ENCODE measurements at places on chromosomes 3 and 15.

DNA sequence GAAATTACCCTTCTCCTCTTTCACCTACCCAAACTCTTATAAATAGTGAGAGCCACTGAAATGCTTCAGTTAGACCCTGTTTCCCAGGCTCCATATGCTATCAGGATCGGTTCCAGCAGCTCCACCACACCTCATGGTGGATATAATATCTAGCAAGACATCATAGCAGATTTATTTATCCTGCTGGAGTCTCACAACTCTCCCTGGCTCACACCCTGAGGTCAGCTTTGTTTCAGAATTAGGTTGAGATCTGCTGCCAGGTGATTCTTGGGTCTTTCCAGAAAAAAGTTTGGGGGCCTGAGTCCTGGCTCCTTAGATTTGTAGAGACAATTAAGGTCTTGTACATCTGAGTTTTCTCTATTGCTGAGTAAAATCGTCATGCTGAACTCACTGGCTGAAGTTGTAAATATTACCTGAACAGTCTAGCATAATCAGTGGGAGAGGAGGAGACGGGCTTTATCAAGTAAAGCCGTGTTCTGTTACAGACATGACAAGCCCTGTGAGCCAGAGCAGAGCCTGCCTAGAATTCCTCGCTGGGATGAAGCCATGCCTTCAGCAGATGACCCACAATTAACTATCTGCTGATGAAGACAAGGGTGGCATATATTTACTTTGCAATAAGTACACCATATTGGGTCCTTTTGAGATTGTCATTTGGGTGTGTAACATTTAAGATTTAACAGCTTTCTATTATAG lies 131.6 kb downstream of the STAC start:
- DNase-seq = no peak

DNA sequence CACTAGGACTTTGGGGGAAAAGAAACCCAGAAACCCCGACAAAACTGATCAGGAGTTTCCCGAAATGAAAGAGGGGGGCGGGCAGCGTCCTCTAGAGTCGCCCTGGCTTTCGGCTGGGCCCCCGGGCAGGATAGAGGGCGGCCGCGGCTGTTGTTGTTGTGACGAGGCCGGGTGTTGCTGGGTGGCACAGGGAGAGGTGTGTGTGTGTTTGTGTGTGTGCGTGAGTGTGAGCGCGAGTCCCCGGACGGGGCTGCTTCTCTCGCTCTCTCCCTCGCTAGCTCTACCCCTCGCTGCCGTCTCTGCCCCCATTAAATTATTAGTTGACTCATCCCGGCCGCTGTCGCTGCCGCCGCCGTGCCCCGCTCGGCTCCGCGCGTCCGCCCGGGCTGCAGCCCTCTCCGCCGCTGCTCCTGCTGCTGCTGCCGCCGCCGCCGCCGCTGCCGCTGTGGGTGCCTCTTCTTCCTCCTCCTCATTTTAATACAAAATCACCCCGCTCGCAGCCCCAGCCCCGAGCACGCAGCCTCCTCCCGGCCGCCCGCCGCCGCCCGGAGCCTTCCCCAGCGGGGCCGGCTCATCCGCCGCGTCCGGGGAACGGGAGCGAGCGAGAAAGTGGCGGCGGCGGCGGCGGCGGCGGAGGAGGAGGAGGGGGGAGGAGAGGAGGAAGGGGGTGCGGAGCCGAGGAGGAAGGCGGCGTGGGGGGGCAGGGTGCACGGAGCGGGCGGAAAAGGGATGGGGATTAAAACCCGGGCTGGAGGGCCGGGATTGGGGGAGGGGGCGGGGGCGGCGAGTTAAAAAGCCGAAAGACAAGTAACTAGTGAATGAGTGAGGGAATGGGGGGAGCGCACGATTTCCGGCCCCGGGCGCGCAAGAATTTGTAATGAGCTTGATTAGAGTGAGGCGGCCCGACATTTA lies at the start of gene SATB1:
Gene SATB1 (minus strand): TSS at position 611 of the 912 bp plus-strand sequence. CDS start 4,372 bp downstream, outside the sequence.
- peak; percentile 78 for DNase-seq

GRCh38 chr3:127978636-127979035 lies 63.6 kb downstream of the KBTBD12 start:
- DNase-seq = no peak

DNA sequence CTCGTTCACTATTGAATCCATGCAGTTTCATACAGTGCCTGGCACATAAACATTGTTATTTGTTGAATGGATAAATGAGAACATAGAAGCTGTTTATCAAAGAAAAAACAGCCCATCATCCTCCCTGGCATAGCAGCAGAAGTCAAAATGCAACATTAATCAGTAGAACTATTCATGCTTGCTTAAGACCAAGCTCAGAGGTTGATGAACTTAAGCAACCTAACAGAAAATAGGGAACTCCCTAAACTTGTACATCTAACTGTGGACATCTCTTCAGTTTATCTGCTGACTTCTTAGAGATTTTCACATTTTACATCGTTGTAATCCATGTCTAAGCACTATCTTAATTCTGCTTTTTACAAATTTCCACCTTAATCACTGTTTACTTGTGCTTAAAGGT lies 29.2 kb downstream of the SENP8 start:
- no peak for DNase-seq

DNA sequence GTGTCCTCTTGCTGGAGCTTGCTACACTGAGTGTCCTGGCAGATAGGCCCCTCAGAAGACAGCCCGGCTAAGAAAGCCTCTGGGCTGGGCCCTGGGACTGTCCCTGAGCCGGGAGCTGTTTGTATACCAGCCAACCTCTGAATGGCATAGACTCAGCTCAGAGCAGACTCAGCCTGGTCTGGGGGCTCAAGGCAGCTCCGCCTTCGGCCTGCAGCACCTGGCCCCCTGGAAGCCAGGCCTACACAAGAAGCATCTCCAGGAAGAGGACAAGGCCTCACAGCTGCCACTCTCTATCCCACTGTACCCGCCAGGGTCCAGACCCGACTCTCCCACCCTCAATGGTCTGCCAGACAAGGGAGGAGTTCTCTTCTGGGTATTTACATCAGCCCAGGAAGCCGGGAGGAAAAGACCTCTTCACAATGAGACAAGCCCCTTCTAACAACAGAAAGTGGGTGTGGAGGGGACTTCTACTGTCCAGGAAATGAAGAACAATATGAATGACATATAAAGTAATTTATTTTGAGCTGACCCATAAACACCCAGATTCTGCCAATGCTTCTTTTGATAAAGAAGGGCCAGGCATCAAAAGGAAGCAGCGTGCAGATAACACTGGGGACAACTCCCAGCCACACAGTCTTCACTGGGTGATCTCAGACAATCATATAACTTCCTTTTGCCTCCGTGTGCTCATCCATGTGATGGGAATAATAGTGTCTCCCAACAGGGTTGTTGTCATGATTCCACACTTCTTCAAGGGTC lies 110.2 kb downstream of the TPRA1 start:
- DNase-seq = no peak

DNA sequence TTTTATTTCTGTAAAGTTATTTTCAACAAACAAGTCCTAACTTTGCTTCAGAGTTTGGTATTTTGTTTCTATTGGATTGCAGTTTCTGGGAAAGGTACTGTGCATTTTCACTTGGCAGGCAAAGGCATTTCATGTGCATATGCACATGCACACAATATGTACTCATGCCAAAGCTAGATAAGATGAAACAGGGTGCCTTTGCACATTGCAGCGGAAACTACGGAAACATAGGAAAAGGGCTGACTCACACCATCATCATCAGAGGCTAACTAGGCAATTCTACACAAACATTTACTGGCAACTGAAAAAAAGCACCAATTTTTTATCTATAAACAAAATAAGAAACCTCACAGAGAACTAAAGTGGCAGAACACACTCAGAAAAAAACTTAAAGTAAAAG lies 550.6 kb upstream of the NECTIN3 start:
- no peak for DNase-seq

GRCh38 chr15:70690491-70691276 lies 72.7 kb downstream of the UACA start:
- no peak for DNase-seq

GRCh38 chr3:31230425-31231223 lies 302.1 kb upstream of the STT3B start:
- DNase-seq = peak; percentile 59

- DNase-seq = peak; percentile 29
These were observed 227.8 kb upstream of the CTNNB1 start for GRCh38 chr3:40971191-40972168.

DNA sequence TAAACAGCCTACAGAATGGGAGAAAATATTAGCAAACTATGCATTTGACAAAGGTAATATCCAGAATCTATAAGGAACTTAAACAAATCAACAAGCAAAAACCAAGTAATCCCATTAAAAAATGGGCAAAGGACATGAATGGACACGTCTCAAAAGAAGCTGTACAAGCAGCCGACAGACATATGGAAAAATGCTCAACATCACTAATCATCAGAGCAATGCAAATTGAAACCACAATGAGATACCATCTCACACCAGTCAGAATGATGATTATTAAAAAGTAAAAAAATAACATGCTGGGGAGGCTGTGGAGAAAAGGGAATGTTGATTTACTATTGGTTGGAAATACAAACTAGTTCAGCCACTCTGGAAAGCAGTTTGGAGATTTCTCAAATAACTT lies 30.7 kb upstream of the PPM1L start:
- DNase-seq = no peak

- DNase-seq = no peak
These were observed 596.7 kb upstream of the UBE2E2 start for GRCh38 chr3:22606461-22606860.

GRCh38 chr3:55558316-55558715 lies 71.2 kb upstream of the WNT5A start:
- DNase-seq = no peak

DNA sequence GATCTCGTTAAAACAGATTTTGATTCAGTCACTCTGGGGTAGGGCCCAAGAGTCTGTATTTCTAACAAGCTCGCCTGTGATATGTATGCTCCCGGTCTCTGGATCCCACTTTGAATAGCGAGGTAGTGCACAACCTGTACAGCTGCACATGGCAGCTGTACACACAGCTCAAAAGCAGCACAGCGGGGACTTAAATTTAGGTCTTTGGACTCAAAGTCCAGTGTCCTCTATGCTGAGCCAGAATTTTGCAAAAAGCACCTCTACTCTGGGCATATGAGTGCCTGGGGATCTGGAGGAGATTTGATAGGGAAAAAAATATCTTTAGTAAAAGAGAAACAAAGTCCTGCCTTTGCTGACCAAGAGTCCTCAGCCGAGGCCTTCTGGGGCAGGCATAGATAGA lies 83.1 kb downstream of the HMG20A start:
- no peak for DNase-seq

DNA sequence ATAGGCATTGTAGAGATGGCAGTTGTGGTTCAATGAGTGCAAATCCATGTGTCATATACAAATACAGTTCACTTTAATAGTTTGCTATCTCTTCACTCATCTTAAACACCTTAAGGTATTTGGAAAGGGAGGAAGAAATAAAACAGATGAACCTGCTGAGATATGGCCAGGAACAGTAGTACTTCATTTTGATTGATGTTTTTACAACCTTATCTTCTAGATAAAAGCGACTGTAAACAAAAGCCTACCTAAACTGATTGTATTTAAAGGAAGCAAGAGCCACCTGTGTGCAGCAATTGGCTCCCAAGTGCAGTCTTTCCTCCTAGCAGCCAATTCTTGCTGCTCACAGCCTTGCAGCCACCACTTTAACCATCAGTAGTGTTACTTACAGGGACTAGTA lies 217.7 kb downstream of the CDIN1 start:
- no peak for DNase-seq

DNA sequence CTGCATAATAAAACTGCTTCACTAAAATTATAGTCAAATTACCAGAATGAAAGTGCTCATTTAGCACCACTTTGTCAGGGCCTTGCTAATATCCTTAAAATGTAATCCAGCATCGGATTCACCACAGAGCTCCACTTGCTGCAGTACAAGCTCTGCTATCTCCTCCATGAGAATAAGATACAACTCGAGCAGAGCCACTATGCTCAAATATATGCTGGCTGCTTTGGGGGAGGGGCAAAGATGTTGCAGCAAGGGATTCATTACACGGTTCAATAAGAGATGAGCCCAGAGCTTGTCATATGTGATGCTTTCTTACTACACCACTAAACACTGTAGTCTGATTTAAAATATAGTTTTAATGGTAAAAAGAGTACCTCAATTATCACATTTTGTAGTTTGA lies 72.2 kb downstream of the DLG1 start:
- DNase-seq = no peak

- DNase-seq = no peak
These were observed 280.7 kb downstream of the MFSD1 start for GRCh38 chr3:159082519-159082918.

GRCh38 chr15:95658799-95659198 lies 671.7 kb upstream of the NR2F2 start:
- DNase-seq = no peak

GRCh38 chr3:73499787-73500186 lies 125.0 kb downstream of the PDZRN3 start:
- no peak for DNase-seq

DNA sequence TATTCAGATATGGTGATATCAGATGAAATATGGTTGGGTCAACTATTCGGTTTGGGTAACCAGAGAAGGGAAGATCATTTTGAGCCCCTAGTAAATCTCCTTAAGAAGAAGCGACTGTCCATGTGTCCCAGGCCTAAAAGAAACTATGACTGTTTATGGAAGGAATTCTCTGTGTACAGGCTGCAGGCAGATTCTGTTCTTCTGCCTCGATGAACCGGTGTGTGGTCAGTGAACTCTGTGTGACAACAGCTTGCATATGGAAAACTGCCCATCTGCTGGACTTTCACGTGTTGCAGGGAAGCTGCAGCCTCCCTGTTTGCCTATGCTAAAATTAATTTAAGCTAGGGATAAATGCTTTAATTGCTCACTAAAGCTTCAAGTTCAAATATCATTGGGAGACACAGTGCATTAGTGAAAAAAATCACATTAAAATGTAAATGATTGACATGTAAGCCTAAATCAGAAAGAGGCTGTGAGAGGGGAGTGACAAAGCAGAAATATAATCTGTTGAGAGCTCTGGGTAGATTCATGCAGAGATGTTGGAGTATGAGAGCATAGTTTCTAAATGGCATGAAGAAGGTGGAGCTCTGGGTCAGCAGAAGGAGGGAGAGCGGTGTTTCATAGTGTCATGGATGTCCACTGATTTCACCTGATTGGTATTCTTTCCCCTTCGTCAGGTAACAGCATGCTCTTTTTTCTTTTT lies 65.4 kb upstream of the PFN2 start:
- no peak for DNase-seq

DNA sequence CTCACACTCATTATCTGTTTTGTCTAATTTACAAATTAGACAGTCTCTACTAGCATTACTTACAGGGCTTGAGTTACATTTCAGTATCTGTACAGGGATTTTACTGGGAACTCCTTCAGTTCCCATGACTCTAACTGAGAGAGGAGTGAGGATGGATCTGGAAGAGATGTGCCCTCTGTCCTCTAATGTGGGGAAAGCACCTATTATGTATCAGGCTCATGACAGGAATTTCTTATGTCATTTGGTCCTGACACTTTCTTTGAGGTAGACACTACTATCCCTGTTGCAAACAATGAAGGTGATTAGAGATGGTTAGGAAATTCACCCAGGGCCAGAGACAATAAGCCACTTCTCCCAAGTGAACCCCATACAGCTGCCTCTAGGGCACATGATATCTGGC lies 10.9 kb upstream of the NCKIPSD start:
- no peak for DNase-seq

Data from CD4-positive, alpha-beta T cell treated with Interleukin-4 for 1 hour (primary cell).